Cardiac fibroblast (primary cell): ENCODE measurements at places on chromosomes 12 and 14.

DNA sequence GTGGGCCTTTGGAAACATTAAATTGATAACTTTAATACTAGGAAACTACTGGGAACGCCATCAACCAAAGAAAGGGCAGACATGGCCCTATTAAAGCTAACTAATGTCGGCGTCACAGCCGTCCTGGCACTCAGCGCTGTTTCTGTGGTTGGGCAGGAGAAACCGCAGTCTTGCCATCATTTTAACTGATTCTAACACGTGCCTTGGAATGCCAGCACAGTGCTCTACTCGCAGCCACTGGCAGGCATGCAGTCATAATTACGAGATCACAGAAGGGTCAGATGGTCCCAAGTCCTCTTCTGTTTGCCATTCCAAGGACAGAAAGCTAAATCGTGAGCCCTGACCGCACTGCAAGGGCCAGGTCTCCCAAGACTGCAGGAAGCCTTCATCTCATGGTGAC lies 75.2 kb downstream of the RIMBP2 start:
- no peak for DNase-seq

- DNase-seq = peak; percentile 66
Measured at GRCh38 chr14:99531251-99532096, 50.3 kb downstream of the CCNK start.

DNA sequence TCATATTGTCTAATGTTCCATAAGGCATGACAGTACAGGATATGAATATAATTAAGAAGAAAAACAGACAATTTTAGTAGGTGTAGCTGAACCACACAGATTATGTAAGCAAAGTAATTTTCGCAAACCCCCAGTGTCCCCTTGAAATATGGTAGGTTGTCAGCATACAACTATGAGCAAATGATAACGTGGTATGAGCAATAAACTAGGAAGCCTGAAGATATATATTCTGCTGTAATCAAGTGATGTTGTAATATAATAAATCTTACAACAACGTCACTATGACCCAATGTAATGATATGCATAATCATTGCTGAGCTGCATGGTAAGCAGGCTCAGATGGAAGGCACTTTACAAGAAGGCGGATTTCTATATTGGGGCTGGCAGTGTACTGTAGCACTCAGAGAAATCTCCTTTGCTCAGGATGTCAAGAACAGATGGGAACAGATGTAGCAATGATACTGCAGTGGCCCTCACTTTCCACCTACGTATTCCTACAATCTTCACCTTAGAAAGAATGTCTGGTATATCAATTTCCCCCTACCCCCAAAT lies 47.8 kb upstream of the MYF6 start:
- DNase-seq = no peak

- no peak for DNase-seq
Measured at GRCh38 chr12:6056406-6057240, 67.8 kb downstream of the VWF start.

DNA sequence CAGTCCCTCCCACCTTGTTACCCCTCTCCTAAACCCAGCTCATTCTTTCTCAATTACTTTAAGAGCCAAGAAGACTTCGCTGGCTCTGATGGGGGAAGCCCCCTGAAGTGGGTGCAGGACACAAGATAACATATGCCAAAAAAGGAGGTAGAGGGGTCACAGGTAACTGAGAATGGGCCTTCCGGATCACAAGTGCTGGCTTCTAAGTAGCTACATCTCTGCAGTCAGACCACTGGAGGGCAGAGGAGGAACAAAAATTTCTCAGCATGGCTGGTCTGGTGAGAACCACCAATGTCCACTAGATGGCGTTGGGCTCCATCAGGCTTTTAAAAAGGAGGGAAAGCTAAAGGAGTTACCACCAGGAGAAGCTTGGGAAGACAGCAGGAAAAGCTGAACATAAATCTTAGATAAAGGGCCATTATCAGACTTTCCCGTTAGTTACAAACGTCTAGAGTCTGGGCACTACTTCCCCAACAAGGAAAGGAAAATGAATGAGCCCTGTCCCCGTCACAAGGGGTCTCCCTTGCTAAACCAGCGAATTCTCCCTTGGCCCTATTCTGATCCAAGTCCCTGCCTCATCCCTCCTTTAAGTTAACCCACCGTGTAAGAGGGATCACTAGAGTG lies 11.6 kb upstream of the CDH24 start:
- DNase-seq = peak; percentile 95

DNA sequence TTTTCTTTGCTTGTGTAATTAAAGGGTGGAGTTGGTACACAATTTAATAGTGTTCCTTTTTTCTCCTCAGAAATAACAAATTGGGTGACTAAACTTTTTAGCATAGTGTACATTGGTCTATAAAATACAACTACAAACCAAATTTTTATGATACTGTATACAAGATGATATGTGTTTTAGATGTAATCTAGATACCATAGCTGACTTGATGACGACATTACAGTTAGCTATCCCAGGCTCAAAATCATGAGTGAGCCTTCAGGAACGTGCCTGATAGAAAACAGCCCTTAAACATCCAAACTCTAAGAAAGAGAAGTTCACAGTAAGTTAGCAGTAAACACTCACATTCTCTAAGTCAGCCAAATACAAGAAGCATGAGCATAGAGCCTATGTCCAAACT lies 99.0 kb upstream of the SSTR1 start:
- peak; percentile 33 for DNase-seq

DNA sequence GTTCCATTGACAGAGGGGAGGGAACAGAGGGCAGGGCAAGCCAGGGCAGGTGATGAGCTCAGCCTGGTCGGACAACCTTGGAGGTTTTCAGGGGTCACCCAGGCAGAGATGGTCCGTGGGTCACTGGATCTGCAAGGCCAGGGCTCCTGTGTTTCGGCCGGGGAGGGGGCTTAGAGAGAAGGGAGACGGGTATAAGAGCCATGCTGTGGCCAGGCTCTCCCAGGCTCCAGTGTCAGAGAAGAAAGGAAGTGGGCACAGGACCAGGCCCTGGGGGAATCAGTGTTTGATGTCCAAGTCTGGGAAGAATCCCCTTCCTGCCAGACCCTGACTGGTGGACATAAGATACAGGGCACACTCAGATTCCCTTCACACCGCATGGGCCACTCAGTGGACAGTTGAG lies 36.9 kb downstream of the DIO3 start:
- DNase-seq = no peak

- no peak for DNase-seq
Measured at GRCh38 chr14:23916446-23916845, 37.1 kb upstream of the DHRS4 start.

GRCh38 chr12:1812650-1813302 lies 7.6 kb upstream of the LRTM2 start:
- peak; percentile 73 for DNase-seq

DNA sequence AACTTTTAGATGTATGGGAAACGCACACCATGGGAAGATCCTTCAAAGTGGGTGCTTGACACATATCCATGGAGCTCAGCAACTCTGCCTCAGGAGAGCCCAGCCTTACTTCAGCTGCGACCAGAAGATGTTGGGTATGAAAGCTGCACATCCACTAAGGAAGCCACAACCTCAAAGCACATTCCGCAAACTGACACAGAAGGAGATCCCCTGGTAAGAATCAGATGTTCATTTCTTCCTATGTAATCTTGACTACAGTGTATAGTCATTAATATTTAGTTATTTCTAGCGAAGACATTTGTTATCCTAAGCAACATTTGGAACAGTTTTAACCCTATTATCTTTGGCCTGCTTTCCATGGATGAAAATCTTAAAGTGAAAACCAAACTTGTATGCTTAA lies 374.2 kb downstream of the NAV3 start:
- no peak for DNase-seq

- no peak for DNase-seq
Measured at GRCh38 chr14:77185093-77185465, 3.5 kb downstream of the TMEM63C start.

DNA sequence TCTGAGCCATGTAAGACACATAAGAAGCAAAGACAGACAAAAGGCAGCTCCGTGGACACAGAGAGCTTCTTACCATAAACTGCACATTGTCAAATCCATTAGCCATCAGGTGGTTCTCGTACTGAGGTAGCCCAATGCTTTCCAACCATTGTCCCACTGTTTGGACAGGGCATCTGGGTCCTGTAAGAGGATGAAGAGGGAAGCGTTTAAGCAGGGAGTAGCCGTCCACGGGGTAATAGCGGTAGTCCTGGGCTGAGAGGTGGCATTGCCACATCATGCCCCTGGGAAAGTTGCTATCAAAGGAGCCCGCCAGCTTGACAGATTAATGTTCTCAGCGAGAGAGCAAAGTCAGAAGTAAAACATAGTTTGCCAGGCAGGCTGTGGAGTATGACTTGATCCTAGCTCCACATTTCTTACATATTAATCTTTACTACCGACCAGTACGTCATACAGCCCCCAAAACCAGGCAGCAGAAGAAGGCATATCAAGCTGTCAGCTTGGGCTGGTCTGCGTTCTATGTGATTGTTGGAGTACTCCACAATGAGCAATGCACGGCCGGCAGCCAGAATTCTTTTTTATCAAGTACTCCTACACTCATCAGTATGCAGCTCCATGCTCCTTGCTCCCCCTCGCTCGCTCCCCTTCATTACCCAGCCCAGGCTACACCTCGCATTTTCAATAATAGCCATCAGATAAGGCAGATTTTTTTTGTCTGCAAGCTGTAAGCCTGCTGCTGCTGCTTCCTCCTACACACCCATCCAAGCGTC lies 493.2 kb upstream of the GARIN6 start:
- peak; percentile 54 for DNase-seq

- DNase-seq = peak; percentile 89
Measured at GRCh38 chr12:47963340-47964040, at the start of gene TMEM106C. TSS of gene TMEM106C (plus strand) at chr12:47963596. CDS start at chr12:47964237, 641 bp downstream.

GRCh38 chr12:113392520-113392919 lies 11.2 kb downstream of the SDS start:
- no peak for DNase-seq

- no peak for DNase-seq
Measured at GRCh38 chr12:108657130-108657745, 23.5 kb upstream of the SELPLG start.

GRCh38 chr12:50825372-50825838 lies 17.3 kb upstream of the TMPRSS12 start:
- peak; percentile 89 for DNase-seq

DNA sequence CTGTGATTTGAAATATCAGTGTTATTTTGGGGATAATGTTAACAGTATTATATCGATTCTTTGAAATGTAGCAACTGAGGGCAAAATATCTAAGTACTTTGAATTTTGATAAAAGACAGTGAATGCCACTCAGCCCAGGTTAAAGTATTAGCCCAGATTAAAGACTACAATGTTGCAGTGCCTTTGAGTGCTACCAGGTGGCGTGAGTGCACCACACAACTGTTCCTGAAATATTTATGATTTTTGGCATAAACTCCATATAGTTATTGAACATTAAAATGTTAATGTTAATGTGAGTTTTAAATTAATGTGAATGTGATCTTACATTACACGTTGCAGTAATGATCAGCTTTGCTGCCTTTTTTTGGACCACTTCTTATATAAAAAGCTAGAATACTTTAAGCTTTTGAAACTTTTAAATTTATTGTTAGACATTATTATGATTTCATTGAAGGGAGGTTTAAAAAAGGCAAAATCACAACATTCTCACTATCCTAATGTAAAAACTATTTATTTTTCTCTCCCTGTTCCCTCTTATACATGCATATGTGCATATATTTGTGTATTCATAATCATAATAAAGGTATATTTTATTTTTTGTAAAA lies 22.5 kb downstream of the MRPS35 start:
- peak; percentile 66 for DNase-seq

GRCh38 chr14:102985665-102986064 lies 63.2 kb downstream of the AMN start:
- no peak for DNase-seq

DNA sequence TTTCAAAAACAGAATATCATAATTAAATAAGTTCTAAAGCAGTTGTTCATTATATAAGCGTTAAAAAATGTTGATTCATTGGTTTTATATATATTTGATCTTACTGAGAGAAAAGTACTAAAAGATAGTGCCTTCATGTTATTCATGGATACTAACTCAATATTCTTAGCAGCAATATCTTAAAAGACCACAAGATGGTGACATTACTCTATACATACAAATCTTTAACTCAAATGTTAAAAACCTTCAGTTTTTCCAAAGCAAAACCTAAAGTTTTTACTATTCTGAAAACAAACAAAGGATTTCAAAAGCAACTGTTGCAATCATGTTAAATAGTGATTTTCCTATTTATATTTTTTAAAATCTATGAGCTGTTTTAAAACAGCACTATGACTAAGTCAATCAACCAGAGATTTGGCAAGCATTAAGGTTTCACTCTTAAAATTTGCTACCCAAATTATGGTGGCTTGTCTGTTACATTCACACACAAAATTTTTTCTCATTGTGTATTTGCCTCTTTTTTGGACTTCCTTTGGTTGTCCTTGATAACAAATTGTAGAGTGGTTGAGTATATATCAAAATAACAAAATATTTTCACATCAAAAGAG lies 50.1 kb upstream of the RERGL start:
- peak; percentile 72 for DNase-seq

- DNase-seq = peak; percentile 66
Measured at GRCh38 chr14:22549981-22550673, 38.9 kb downstream of the DAD1 start.

DNA sequence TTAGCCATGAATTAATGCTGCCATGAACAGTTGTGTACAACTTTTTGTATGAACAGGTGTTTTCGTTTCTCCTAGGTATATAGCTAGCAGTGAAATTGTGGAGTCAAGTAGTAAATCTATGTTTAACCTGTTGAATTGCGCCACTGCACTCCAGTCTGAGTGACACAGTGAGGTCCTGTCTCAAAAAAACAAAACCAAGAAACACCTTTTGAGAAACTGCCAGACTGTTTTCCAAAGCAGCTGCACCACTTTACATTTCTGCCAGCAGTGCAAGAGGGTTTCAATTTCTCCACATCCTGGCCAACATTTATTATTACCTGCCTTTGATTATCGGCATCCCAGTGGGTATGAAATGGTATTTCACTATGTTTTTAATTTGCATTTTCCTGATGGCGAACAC lies 3.3 kb upstream of the PLEKHG3 start:
- no peak for DNase-seq

DNA sequence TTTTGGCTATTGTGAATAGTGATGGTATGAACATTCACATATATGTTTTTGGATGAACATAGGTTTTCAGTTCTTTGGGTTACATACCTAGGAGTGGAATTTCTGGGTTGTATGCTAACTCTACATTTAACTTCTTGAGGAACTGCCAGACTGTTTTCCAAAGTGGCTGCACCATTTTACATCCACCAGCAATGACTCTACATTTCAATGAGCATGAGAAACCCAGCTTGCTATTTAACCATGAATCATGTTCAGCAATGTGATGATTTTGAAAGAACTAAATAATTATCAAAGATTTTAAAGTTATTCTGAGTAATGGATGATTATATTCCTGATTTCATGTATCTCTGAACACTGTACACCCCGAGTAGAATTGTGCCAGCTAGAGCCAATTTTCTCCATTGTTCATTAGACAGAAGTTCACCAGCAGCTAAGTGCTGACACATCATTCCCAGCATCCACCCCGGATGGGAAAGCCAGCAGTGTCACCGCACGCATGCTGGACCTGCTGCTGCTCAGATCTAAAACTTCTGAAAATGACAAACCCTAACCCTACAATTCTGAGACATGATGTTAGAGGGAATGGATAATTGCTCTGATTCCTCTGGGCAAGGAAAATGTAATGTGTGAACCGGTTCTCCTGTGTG lies 13.3 kb upstream of the ANAPC5 start:
- DNase-seq = no peak
